ENCODE measurements at places on chromosomes 2 and 18. TPM values are rescaled to one million over a fixed set of nuclear protein-coding genes. Genes with fewer than 3 reads are reported as not detected.

- no peak for DNase-seq
Measured at GRCh38 chr2:21270708-21271122, 146.9 kb downstream of the TDRD15 start.

- no peak for DNase-seq
Measured at GRCh38 chr2:237623428-237624403, 3.7 kb upstream of the LRRFIP1 start.

GRCh38 chr2:53381271-53381670, 386.3 kb upstream of the CHAC2 start:
- no peak for DNase-seq

GRCh38 chr2:233799087-233799665, 21.0 kb downstream of the MROH2A start:
- no peak for DNase-seq

DNA sequence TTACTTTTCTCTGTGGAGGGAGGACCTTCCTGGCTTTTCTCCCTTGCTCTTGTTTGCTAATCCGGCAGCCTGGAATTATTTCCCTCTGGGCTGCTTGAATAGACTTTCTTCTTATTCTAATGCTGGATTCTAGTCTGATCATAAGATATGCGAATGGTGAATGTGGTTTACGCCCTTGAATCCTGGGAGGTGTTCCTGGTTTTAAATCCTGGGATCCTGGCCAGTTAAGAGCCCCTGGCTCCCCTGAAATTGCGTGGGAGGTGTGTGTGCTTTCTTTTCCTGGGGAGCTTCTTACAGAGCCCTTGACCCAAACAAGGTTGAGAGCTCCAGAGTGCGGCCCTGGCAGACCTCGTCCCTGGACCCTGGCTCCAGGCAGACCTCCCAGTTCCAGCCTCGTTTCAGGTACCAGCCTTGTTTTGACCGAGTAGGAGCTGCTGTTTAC, 2.8 kb downstream of the SH3BP4 start:
- DNase-seq = no peak

The ZAP70 gene
- 166 TPM for polyA plus RNA-seq

The GPR75 gene
- not detected for polyA plus RNA-seq

The EGR4 gene
- not detected for polyA plus RNA-seq

The GREB1L gene
- polyA plus RNA-seq = 0.11 TPM

The FLACC1 gene
- polyA plus RNA-seq = 3.1 TPM

All from naive thymus-derived CD4-positive, alpha-beta T cell (primary cell).